NCI-H2107 (cell line): ENCODE measurements at places on chromosomes 1 and 21.

DNA sequence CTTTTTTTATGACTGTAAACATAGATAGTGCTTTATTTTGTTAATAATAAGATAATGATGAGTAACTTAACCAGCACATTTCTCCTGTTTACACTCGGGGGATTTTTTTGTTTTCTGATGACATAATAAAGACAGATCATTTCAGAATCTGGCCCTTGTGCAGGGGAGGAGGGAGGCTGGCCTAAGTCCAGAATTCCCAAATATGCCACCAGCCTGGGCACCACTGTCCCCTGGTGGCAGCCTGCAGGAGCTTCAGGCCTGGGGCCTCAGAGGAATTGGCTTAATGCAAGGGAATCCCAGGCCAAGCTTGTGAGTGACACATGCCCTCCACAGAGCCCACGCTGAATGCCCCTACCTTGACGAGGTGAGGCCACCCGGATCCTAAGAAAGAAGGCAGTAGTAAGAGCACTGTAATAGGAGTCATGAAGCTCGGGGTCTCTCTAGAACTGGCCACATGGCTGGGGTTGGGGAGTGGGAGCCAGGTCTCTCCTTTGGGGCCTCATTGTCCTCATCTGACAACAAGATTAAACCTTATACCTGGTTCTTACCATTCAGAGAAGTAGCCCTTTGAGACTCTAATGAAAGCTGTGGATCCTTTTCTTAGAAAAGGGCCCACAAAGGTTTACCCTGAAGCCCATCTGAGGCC, 24.1 kb downstream of the ETNK2 start:
- peak; percentile 74 for DNase-seq

DNA sequence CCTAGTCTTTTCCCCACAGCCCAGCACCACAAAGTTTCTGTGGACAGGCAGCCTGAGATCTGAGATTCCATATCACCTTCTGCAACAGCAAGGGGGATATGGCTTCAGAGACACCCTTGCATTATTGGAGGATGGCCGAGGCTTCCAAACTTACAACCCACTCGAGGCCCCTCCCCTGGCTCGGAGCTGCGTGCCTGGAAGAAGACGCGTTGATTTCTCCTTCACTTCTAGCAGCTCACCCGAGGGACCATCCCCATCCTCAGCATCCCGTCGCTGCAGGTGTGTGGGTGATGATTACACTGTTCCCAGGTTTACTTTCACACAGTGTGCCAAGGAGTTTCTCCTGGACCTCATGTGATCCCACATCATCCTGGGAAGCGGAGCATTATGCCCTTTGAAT, 277.9 kb downstream of the MATN1 start:
- DNase-seq, result no peak

DNA sequence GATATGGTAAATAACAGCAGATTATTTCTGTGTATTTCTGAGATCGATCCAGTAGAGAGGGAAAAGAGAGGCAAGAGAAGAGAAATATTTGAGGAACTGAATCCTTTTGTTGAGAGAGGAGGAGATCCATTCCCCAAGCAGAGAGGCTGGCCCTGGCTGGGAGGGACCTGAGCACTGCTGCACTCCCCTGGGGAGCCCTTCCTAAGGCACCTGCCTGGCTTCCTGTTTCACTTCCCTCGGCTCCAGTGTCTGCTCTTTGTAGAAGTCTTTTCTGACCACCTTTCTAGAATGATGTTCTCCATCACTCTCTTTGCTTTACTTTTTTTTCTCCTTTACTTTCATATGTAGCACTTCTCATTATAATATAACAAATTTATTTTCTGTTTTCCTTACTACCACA, 42.3 kb upstream of the SLC6A9 start:
- no peak for DNase-seq

DNA sequence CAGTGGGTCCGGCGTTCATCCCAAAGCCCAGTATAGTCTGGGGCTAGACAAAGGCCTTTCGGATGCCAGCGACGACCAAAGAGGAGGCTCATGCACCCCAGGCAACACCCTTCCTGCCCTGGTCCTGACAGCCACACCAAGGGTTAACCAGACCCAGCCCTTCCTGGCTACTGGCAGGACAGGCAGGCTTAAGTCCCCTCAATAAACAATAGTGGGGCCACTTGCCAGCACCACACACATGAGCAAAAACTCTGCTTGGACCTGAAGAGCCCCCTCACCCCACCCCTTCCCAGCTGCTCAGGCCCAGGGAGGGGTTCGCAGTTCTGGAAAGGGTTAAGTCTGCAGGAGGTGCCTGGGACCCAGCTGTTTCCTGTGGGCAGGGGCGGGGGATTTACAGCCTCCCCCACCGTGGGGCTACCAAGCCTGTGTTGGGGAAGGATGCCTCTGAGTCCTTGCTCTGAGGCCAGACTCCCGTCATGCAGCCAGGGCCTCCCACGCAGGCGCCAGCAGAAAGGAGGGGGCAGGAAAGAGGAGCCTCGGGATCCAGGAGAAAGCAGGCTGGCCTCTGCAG, 18.2 kb downstream of the PHLDA3 start:
- DNase-seq, result no peak

DNA sequence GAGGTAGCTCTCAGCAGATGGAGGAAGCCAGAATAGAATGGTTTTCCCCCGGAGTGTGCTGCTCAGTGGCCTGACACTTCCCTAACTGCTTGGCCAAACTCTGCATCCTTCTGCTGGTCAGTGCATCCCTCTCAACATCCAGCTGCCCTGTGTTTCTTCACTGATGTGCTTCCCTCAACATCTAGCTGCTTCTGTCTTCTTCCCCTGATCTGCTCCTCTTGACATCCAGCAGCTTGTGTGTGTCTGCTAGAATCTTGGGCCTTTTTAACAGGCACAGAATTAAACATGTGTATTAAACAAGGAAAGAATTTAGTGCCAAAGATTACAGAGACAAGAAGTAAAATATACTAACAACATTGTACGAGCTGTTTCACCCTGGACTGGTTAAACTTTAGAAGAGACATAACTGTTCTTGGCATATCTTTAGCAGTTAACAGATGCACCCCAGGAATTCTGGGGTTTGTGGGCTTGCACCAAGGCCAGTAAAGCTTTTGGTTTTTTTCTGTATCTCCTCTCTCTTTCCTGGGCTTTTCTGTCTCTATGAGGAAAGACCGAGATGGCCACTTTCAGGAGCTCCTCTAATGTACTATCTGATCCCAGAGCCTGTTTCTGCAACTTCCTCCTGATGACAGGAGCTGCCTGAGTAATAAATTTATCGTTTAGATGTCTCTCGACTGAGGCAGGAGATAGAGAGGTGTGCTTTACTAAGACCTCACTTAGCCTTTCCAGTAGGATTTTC, 34.8 kb upstream of the HSD3B1 start:
- DNase-seq, result no peak

- DNase-seq, result peak; percentile 58
Observed at GRCh38 chr1:27307874-27308598, 13.9 kb upstream of the TMEM222 start.

DNA sequence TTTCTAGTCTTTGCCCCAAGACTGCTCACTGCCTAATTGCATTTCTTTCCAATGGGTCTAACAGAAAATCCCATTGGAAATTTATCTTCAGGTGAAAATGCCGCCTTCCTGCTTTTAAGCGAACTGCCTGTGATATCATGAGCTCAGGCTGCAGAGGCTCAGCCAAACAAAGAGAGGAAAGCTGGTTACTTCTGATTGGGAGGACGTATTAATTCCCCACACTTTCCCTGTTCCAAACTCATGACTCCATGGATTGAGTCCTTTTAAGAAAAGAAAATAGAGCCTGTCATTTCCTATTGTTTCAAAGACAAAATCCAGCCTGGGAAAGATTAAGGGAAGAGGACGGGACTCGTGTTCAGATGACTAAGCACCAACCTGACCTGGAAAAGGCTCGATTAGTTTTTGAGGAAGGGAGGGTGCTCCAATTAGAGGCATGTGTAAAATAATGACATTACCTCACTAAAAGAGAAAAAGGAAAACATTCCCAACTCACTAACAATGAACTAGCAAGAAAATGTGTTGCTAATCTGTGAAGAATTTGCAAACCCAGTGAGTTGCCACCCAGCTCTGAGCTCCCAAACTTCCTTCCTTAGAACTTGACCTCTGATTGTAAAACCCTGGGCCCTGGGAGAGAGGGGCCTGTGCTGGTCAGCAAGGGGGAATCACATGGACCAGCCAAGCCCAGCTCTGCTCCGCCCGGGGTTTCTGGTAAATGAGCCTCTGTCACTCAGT, 61.2 kb downstream of the TCP10L start:
- no peak for DNase-seq

- DNase-seq, result no peak
Observed at GRCh38 chr1:58883037-58883887, 99.4 kb upstream of the JUN start.

DNA sequence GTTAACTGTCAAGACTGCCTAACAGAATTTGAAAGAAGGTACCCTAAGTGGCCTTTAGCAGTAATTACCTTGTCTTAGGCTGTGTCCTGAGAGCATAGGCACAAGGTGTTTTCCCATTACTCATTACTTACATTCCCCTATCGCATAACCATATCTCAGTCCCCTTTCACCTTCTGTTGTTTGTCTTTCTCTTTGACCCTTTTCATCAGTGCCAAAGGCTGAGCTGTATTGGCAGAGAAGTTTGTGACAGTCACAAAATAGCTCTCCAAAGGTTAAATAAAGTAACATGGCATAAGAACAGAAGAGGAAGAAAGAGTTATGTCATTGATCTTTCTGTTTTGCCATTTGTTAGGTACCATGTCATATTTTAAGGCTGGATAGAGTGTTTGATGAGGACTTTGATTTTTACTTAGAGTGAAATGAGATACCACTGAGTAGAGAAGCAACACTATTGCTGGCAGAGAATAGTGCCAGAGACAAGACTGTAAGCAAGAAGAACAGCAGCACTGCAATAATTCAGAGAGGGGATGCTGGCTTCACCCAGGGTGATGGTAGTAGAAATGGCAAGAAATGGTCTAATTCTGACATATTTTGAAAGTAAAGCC, 497.8 kb downstream of the TTLL7 start:
- DNase-seq, result no peak

DNA sequence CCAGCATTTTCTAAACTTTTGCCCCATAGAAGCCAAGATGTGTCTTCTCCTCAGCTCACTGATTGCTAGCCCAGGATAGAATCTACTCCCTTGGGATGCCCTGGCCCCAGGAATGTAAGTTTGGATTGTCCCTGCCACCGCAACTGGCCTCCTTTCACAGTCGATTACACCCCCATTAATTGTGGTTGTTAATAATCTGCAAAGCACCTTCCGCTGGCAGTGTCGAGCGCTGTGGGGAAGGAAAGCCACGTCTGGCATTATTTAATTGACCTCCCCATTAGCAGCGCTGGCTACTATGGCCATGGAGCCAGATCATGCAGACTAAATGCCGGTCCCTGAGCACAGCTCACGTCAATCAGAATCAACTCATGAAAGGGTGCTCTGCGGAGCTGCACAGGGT, 597.3 kb upstream of the PLXNA2 start:
- DNase-seq, result no peak
